Omental fat pad (tissue), 4 donors: ENCODE measurements at places on chromosomes 11 and 22.

GRCh38 chr11:2307501-2308331, 5.9 kb downstream of the TSPAN32 start:
- no peak for DNase-seq

GRCh38 chr11:109902764-109903433, 190.3 kb upstream of the ZC3H12C start:
- DNase-seq: no peak

GRCh38 chr11:502288-503178, 4.5 kb downstream of the RNH1 start:
- no peak for DNase-seq

DNA sequence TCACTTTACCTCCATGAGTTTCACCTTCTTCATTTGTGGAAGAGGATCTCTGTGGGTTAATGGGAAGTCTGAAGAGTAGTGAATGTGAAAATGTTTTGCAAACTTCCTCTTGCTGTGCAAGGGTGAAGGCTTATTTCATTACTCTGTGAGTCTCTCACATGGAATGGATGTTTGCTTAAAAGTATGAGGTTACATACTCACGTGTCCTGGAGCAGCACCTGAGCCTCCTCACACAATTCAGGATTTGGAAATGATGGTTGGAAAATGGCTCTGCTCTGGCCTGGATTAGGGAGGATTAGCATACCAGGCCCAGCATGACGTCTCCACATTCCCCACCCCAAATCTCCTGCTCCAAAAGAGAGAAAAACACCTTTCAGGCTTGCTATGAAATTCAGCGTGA, 4.8 kb downstream of the GRAMD1B start:
- no peak for DNase-seq

GRCh38 chr11:100941033-100941432, 188.6 kb downstream of the PGR start:
- DNase-seq: no peak

GRCh38 chr22:40512426-40513136, 123.9 kb downstream of the MRTFA start:
- DNase-seq: no peak

DNA sequence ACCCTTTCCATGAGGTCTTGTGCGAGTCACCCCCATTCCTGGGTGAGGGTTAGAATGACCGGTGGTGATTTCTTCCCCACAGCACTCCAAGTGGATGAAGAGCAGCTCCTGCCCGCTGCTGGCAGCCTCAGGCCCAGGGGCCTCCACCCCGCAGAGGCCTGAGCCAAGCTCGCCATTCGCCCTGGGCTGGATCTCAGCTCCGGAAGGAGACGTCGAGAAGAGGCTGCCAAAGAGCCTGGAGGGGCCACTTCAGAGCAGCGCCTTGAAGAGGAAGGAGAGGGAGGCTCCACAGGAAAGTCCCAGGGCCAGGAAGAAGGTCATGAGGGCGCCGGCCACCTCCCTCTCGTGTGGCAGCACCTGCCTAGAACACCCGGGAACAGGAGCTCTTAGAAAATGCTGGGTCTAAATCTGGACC, 8.4 kb downstream of the SLC29A2 start:
- no peak for DNase-seq
